ENCODE measurements at places on chromosomes 1 and 21.

GRCh38 chr1:156337888-156338179 lies 258 bp downstream of the CCT3 start:
- no peak for DNase-seq

- DNase-seq = no peak
These were observed 72.1 kb downstream of the SLC45A1 start for GRCh38 chr1:8389958-8390535.

- no peak for DNase-seq
These were observed 7.2 kb downstream of the ADPRS start for GRCh38 chr1:36095760-36096405.

- DNase-seq = no peak
These were observed 6.4 kb upstream of the AGL start for GRCh38 chr1:99843760-99844159.

GRCh38 chr21:28427394-28428022 lies 565.2 kb downstream of the LTN1 start:
- no peak for DNase-seq

- DNase-seq = no peak
These were observed 30.4 kb downstream of the FHAD1 start for GRCh38 chr1:15277447-15277838.
